Activated naive CD4-positive, alpha-beta T cell (primary cell): ENCODE measurements at places on chromosomes 1 and 21.

DNA sequence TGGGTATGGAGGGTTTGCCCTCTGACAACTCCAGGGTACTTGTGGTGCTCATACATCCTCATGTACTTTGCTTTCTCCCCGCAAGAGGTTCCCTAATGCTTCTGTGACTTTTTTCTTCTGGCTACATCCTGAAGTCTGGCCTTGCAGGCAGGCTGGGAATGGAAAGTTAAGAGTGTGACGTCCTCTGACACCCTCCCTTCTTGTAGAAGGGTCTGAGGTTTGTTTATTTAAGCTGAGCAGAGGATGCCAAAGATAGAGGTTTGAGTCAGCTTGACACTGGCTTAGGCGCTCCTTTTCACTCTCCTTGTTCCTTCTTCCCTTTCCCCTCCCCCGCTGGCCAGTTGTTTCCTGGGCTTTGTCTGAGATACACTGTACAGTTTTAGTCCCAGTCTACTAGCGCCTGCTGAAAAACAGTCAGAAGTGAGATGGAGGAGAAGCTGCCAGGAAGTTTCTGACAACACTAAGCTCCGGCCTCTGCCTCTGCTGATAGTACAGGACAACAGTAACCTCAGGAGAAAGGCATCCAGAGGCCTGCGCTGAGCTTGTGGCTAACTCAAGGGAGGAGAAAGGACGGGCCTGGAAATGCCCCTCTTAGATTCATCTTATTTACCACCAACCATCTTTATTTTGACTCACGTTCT is at the start of gene MACF1:
Gene MACF1 (plus strand): TSS at position 255 of the 641 bp plus-strand sequence. CDS start 328 bp downstream, at position 583.
- DNase-seq: no peak

DNA sequence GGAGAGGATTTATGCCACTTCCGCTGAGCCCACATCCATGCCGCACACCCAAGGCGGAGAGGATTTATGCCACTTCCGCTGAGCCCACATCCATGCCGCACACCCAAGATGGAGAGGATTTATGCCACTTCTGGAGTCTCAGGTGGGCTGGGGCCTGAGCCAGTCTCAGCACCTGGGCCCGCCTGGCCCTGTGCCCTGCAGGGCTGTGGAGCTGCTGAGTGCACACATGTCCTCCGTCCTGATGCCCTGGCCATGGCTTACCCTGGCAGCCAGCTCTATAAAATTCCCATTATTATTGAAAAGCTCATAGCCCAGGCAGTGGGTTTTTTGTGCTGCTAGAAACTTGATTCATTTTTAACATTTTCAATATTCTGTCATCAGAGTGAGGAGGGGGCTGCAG is 89.8 kb upstream of the TMEM51 start:
- DNase-seq: no peak

GRCh38 chr1:157700732-157701131 is at the start of gene FCRL3:
TSS of gene FCRL3 (minus strand) at chr1:157700769. CDS start at chr1:157700489, 280 bp downstream.
- DNase-seq: no peak

DNA sequence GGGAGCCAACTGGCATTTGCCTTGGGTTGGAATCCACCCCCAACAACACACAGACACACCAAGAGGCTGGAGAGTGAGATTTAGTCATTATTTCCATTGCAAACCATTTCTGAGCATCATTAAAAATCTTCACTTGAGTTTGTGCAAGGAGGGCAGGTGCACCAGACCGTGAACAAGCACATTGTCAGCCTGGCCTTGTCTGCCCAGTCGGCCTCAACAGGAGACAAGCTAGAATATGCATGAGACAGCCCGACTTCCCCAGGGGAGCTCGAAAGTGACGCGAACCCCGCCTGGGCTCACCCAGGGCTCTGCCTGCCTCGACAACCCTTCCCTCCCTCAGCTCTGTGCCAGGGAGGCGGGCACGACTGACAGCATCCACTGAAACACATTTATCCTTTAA is 15.4 kb upstream of the GUCA2B start:
- no peak for DNase-seq

DNA sequence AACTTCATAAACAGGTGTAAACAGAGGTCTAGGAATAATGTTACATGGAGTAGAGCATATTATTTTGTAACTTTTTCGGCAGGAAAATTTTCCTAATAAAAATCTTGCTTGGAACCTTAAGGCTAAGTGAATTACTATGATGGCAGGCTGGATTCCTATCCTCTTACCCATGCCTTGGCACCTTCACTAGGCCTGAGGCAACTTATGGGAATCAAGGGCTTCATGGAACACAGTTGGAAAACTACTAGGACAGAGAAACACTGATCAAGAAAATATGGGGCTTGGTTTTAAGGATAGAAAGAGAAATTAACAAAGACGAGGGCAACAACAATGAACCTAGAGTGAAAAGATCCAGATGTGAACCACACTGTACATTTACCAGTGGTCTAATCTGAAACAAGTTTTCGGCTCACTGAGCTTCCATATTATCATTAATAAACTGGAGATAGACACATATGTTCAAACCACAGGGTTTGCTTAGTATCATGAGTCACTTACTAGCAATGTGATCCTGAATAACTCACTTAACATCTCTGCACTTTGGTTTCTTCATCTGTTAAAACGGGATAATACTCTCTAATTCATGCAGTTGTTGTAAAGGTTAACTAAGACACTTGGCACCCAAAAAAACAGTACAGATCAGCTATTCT is 68.5 kb downstream of the GPATCH2 start:
- no peak for DNase-seq
